Diencephalon (tissue), 1 donor: ENCODE measurements at places on chromosomes 1 and 21. TPM values are rescaled to one million over a fixed set of nuclear protein-coding genes. Genes with fewer than 3 reads are reported as not detected.

The ESRRG gene
- total RNA-seq: 41.3 TPM

The KRTAP12-3 gene
- total RNA-seq: not detected

The ZNF648 gene
- total RNA-seq: 1.4 TPM

The RUNX3 gene
- 0.23 TPM for total RNA-seq

The CZIB gene
- total RNA-seq: 41.3 TPM

The DAB1 gene
- total RNA-seq: 12.5 TPM
